ENCODE measurements at places on chromosomes 1 and 21.

- no peak for DNase-seq
These were observed 23.5 kb downstream of the TRIM67 start for GRCh38 chr1:231185391-231185790.

- no peak for DNase-seq
These were observed 36.5 kb upstream of the RC3H1 start for GRCh38 chr1:174058624-174059023.

DNA sequence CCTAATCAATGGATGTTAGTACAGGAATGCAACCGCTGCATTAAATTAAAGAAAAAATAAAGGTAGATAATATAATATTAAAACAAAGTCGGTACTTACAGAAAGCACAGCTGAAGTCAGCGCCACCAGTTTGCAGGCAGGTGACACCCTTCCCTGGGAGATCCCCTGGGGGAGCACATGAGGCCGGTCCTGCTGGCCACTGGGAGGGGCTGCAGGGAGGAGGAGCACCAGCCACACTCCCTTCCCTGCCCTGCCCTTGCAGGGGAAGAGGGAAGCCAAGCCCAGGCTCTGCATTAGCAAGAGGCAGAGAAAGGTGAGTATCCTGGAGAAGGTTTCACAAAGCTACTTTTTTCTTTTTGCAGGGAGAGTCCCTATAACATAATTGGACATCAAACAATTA, 507.0 kb downstream of the AJAP1 start:
- no peak for DNase-seq

- DNase-seq = no peak
These were observed 59.9 kb upstream of the NRIP1 start for GRCh38 chr21:15124731-15125130.

GRCh38 chr1:32998064-32998463, 33.5 kb upstream of the RNF19B start:
- no peak for DNase-seq

GRCh38 chr1:26401891-26402290, 8.7 kb upstream of the LIN28A start:
- DNase-seq = no peak

DNA sequence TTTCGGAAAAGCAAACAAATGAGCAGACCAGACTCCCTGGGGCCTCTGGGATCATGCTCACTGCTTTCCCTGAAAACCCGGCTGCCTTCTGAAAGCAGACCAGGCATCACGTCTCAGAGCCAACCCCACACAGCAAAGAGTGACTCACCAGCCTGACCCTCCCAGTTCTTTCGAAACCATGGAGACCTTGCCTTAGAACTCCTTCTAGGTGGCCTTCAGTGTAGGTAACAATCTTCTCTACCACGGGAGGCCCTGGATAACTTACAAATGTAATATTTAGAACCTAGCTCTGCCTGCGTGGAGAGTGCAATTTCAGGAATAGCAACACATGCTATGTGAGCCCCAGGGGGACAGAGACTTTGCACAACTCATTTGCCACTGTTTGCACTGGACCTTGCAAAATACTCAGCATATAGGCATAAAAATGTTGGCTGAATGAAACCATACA, 105.2 kb downstream of the SUSD4 start:
- no peak for DNase-seq

GRCh38 chr1:70358921-70359564, 4.5 kb upstream of the ANKRD13C start:
- no peak for DNase-seq

GRCh38 chr1:26340047-26340481, 13.9 kb downstream of the CRYBG2 start:
- DNase-seq = no peak

DNA sequence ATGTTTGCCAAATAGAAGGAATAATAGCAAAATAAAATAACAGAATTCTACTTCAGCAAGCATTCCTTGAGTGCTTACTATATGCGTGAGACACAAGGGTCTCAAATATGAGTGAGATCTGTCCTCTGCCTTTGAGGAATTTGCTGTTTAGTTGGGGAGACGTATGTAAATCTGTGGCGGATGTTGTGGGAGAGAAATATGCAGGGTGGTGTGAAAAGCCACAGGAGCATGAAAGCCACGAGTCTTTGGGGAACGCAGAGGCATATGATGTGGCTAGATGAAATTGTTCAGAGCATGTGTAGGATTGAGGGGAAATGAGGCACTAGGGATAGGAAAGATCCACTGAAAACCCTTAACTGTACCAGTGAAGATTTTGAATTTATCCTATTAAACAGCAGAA, 244.4 kb downstream of the PBX1 start:
- DNase-seq = no peak

Measured in fibroblast of the conjunctiva (primary cell).